ENCODE measurements at places on chromosomes 6 and 20. TPM values are rescaled to one million over a fixed set of nuclear protein-coding genes. Genes with fewer than 3 reads are reported as not detected.

C20orf144 gene
- total RNA-seq = 0.84 TPM

RBCK1 gene
- total RNA-seq = 71.4 TPM

CSNK2A1 gene
- 87.0 TPM for total RNA-seq

NFATC2 gene
- total RNA-seq = 0.15 TPM

All from bronchus fibroblast of lung (primary cell).